ENCODE measurements at places on chromosomes 4 and X. TPM values are rescaled to one million over a fixed set of nuclear protein-coding genes. Genes with fewer than 3 reads are reported as not detected.

The ANXA10 gene
- 6.5 TPM for total RNA-seq

The MED12 gene
- 38.5 TPM for total RNA-seq

The PCYT1B gene
- 0.40 TPM for total RNA-seq

The CNKSR2 gene
- total RNA-seq = 2.9 TPM

The UCP1 gene
- not detected for total RNA-seq

The DUX4 gene
- total RNA-seq = not detected

The NCAPG gene
- total RNA-seq = 16.3 TPM

The PF4V1 gene
- not detected for total RNA-seq

The SLITRK4 gene
- total RNA-seq = 7.5 TPM

The TMSB15B gene
- total RNA-seq = 1.6 TPM

The ZFX gene
- total RNA-seq = 38.4 TPM

The COL4A5 gene
- total RNA-seq = 53.1 TPM

The FGB gene
- total RNA-seq = not detected

The PRKG2 gene
- total RNA-seq = 0.56 TPM

The RPGR gene
- 5.3 TPM for total RNA-seq

The TMPRSS11D gene
- total RNA-seq = not detected

The SPANXA1 gene
- total RNA-seq = not detected

The HTN1 gene
- not detected for total RNA-seq

The KIT gene
- 1.3 TPM for total RNA-seq

The GLRA2 gene
- not detected for total RNA-seq

The UGT2A3 gene
- not detected for total RNA-seq

The NAT8L gene
- under 0.01 TPM for total RNA-seq

The RAB41 gene
- total RNA-seq = not detected

The SNCA gene
- 1.4 TPM for total RNA-seq

The S100P gene
- not detected for total RNA-seq

The SPANXA2 gene
- not detected for total RNA-seq

The IDS gene
- 55.0 TPM for total RNA-seq

The FAM9C gene
- total RNA-seq = not detected

The RASSF6 gene
- 0.13 TPM for total RNA-seq

The XAGE1B gene
- not detected for total RNA-seq

The PCDH11X gene
- total RNA-seq = not detected

The TEX11 gene
- not detected for total RNA-seq
